ENCODE measurements at places on chromosomes 3 and 15.
A peak's percentile ranks its signal among the peaks of the same experiment; 100 is the strongest.

DNA sequence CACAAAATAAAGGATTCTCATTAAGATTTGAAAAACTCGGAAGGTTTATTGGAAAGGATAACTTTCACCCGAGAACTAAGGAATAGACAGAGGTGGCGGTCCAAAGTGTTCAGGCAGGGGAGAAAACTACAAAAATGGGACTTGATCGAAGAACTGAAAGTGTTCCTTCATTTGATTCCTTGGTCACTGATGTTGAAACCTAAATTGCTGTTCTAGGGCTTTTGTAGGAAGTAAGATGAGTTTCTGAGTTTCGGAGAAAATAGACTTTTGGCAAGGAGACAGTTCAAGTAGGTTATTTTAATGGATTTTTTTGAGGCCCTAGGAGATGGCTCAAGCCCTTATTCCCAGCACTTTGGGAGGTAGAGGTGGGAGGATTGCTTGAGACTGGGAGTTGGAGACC, 1.4 kb downstream of the TRIP4 start:
- DNase-seq = no peak

DNA sequence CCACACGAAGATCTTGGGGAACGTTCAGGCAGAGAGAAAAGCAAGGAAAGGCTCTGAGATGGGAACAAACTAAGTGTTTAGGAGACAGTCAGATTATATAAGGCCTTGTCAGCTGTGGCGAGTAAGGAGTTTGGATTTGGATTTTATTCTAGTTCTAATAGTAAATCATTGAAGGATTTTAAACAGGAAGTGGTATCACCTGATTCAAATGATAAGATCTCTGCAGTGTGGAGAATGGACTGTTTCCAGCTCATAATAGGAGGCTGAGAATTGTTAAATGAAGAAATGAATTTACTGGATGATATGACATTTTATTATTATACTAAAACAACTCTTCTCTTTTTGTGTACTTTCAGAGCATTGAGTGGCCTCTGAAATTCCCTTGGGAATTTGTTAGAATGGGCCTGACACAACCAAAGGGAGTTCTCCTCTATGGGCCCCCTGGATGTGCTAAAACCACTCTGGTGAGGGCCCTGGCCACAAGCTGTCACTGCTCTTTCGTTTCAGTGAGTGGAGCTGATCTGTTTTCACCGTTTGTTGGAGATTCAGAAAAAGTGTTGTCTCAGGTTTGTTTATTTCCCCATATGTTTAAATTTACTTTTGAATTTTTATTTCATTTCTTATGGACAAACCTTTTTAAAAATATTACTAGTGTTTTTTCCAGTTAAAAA, 36.0 kb upstream of the GATM start:
- no peak for DNase-seq

- DNase-seq = no peak
Measured at GRCh38 chr3:79012530-79012913, 755.3 kb downstream of the ROBO1 start.

GRCh38 chr15:96412906-96413231, 82.4 kb downstream of the NR2F2 start:
- no peak for DNase-seq

- no peak for DNase-seq
Measured at GRCh38 chr3:10939556-10939955, 53.0 kb upstream of the SLC6A1 start.

- DNase-seq = no peak
Measured at GRCh38 chr3:168467115-168467714, 371.5 kb upstream of the GOLIM4 start.

DNA sequence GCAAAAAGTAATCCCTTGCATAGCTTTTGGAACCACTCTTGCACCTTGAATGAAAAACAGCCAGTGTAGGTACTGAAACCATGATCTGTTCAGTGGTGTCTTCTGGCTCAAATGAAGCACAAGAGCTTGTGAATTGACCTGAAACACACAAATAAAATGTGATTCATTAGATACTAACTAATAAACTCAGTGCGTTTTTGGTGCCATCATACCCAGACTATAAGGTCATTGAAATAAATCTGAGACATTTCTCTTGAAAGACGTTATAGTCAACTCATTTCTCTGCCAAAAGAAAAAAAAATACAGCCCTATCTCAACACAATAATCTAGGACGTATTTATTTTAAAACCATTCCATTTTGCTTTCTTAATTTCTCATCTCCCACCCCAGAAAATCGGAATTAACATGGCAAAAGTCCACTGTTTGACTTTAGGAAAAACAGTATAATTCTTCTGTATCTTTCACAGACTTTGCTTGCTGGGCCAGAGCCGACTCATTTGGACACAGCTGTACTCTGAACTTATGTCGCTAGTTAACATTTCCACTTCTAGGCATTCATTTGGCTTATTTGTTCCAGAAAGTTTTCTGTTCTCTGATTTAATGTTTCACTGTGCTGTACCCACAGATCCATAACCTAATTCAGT, 284.9 kb upstream of the TBL1XR1 start:
- no peak for DNase-seq

DNA sequence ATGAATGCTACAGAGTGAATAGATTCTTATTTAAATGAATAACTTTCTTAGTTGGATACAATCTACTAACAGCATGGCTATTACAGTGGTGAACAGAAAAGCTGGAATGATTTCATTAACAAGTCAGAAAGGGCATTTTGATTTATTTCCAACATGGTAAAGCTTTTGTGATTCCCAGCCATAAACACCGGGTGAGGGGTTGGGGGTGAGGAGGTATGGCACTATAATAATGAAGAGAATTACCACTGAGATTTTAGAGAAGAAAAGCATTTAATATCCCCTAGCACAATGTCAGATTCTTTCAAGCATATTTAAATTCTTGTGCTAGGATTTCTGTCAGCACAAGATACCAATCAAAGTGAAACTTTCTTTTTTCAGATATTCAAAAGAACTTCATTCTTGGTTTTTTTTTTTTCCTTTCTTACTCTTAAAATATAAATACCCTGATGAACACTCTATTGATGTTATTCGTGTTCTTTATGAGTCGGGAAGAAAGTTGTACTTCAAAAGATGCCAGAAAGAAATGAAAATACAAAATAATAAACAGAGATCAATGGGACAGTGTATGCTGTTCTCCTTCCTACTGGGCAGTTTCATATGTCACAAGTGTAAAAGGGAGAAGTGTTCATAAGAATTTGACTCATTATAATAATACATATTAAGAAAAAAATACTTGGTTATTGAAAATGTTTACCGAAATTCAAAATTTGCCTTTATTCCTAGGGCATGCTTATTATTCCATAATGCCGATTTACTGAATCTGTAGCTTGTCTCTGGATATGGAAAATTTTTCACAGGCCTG, 522.8 kb downstream of the CADM2 start:
- DNase-seq = no peak

DNA sequence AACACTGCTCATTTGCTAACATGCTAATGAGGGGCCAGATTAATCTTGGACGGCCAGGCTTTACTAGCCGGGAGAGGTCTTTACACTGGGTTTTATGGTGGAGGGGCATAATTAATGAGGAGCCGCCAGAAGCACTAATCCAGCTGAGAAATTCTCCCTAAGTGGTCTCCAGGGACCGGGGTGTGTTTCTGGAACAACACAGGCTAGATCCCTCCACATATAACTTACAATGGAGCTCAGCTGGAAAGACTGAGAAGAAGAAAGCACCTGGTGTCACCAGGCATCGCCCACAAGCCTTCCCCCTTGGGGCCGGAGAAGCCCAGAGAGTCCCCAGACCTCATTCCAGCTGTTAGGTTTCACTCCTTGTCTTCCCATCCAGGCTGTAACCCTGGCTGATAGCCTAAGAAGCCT, 127.5 kb downstream of the MEGF11 start:
- DNase-seq = no peak

DNA sequence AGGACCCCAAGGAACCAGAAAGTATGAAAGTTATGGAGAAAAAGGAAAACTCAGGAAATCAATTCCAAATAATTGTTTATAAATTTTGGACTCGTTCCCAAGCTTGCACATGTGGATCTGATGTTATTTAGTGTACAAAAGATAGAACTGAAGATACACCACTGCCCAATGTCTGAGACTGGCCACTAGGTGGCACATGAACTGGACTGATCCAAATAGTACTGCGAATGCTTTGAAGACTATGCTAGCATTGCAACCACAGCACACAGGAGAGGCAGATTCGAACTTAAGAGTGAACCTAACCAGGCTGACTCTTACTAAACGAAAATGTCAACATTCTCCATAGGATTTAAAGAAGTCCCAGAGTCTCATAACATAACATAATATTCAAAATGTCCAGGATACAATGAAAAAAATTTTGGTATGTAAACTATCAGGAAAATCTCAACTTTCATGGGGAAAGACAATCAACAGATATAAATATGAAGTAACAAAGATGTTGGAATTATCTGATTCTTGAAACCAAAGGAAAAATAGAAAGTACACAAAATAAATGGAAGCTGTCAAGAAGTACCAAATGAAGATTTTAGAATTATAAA, 596.7 kb downstream of the FGF12 start:
- peak; percentile 54 for DNase-seq

- DNase-seq = no peak
Measured at GRCh38 chr15:44554934-44555723, 18.2 kb downstream of the EIF3J start.

DNA sequence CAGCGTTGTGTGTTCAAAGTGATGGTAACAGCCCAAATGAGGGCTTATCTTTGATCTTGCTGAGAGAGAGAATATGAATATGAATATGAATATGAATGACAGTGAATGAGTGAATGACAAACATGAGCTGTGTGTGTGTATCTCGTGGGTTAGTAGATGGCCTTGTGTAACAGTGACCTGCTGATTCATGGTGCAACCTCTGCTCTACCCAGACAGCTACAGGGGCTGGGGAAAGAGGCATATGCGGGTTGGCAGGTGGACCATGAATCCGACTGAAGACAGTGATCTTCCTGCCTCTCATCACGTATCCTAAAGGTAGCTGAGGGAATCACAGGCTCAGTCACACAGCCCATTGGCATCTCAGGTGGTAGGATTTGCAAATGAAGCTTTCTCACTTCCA, 58.2 kb downstream of the CHDH start:
- no peak for DNase-seq

DNA sequence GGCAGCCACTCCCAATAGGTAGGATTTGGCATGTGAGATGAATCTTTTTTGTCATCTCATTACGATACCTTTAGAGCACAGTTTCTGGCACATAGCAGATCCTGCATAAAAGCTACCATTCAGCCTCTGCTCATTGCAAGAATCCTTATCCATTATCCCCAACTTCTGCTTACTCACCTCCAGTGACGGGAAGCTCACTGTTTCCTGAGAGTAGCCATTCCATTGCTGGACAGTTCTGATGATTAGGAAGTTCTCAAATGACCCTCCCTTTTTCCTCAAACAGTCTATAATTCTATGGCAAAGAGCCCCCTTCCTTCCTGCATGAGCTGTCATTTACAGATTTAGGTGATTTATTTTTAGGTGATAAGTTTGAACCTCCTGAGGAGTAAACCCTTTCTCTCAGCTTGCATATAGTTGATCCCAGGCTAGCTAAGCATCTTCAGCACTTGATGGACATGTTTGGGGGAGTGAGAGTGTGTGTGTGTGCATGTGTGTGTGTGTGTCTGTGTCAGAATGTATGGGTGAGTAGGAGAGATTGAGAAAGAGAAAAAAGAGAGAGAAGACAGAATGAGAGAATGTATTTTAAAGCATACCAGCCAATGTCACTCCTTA, 109.7 kb downstream of the LSM3 start:
- DNase-seq = no peak

GRCh38 chr3:20769430-20769829, 583.4 kb upstream of the SGO1 start:
- DNase-seq = no peak

- DNase-seq = no peak
Measured at GRCh38 chr3:54954022-54954421, 26.2 kb upstream of the LRTM1 start.

DNA sequence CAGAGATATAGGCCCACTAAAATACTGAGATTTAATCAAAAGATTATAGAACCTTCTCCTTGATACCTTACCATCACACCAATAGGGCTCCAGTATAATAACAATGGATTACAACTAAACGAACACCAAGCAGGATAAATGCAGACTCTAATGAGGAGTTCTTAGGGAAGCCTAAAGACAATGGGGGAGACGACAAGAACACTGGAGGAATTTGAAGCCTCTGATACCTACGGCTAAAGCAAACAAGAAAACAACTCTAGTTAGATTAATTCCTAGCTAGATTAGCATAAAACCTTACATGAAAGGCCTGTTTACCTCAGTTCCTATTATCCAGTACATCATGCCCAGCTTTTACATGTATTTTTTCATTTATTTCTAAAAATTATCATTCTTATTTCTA, 35.1 kb downstream of the NGLY1 start:
- DNase-seq = no peak

- DNase-seq = no peak
Measured at GRCh38 chr3:122677216-122677615, 3.4 kb upstream of the PARP14 start.

- no peak for DNase-seq
Measured at GRCh38 chr3:190001426-190001825, 119.3 kb downstream of the P3H2 start.

DNA sequence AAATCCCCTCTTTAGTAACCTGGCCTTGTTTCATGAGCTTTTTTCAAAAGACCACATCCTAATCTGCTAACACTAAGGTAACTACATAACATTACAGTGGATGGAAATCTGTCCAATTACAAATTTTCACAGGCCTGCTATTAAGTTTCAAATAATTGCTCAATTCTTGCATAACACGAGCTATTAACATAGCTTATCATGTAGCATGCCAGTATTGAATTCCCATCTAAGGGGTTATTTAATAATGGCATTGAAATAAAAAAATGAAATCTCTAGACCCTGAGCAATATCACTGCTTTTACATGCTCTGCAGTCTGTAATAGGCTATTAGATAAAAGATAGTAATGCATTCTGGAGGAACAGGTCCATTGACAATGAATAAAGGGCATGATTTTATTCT, 748.3 kb upstream of the NECTIN3 start:
- no peak for DNase-seq

- DNase-seq = no peak
Measured at GRCh38 chr15:60793656-60794055, 314.7 kb upstream of the ICE2 start.
